ENCODE measurements at places on chromosomes 5 and 9.
A peak's percentile ranks its signal among the peaks of the same experiment; 100 is the strongest.

DNA sequence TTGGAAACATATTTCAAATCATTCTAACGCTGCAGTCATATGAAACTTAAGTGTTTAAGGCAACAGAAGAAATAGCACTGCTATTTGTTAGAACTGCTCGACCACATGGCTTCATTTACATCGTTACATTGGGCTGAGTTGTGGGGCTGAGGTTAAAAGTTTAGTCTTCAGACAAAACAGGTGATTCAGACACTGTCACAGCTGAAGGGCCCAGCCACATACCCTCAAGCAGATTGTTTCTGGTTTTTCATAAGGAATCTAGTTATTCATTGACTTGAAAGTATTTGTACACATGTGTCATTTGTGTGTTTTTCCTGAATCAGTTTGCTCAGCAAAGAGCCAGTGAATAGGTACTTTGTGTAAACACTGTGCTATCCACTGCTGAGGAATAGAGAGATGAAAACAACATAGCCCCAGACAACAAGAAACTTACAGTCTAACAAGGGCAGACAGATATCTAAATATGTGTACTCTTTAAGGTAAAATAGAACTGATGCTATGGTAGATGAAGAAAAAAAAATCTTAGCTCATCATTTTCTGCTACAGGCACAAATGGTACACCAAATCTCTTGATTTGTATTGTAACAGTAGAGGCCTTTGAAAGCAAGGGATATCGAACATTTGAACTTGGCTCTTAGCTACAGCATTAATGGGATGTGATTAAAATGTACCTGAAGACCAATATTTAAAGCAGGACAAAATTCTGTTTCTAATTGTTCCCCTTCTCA is 357.6 kb upstream of the RPS23 start:
- peak; percentile 51 for DNase-seq

- no peak for DNase-seq
Observed at GRCh38 chr9:108416324-108416723, 439.5 kb downstream of the ACTL7B start.

DNA sequence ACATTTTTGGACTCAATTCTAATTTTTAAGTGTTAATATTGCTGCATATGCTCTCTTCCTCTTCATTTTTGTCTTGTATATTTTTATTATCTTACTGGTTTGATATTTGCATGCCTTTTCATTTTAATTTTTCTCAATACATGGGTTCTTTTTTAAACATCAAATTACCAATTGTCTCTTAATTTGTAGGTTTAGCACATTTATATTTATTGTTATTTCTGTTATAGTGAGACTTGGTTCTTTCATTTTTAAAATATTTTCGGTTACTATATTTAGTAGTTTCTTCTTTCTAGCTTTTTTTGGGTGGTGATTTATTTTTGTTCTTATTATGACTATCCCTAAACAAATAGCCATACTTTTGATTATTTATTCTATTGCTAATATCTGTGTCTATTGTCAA is 19.4 kb downstream of the SPINK5 start:
- DNase-seq, result no peak

DNA sequence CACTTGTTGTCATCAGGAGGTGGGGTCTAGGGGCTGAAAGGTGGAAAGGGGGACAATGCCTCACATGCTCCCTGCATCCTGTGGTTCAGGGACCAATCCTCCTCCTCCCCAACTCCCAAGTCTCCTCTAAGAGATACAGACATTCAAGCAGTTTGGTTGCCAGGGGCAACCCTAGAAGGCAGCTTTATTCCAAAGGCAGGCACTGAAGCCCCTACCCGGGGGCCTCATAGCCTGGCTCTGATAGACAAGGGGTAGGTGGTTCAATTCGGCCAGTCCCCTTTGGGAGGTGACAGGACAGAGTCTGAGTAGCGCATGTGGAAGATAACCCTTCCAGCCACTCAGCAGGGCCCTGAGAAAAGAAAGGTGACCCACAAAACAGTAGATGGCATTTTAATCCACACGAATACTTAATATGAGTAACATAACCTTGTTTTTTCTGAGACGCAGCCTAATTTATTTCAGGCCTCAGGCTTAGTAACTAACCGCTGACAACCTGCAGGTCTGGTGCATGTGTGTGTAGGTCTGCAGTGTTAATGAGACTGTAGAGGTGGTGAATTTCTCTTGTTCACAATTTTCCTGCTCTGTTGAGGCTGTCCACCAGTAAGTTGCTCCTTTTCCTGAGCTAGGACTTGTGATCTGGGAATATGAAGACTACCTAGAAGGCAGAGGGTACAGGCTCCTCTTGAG is 31.3 kb upstream of the HSPA9 start:
- no peak for DNase-seq

GRCh38 chr5:107251151-107251550 is 419.6 kb downstream of the EFNA5 start:
- no peak for DNase-seq

- no peak for DNase-seq
Observed at GRCh38 chr9:124766815-124767554, 4.1 kb downstream of the NR6A1 start.

- DNase-seq, result no peak
Observed at GRCh38 chr9:93587284-93587650, 10.9 kb downstream of the PHF2 start.

GRCh38 chr9:124831642-124832364 is 21.5 kb upstream of the WDR38 start:
- no peak for DNase-seq

DNA sequence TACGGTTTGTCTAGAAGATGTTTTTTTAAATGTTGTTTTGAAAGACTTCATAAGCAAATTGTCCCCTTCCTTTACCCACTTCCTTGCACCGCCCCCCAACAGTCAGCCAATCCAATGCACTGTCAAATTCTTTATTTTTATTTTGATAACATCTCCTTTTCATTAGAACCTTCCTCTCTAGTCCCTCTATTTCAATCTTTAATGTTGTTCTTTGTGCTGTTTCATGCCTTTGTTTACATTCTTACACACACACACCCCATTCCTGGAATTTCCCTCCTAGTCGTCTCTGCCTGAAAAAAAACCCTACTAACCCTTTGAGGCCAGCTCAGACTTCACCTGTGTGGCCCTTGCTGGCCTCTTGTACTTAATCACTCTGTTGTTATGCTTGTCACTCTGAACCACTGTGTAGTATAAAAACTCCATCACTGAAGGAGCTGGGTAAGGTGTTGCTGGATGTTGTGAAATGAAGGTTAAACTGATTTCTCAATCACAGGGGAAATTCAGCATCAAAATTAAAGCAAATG is 133.4 kb downstream of the UGCG start:
- DNase-seq, result no peak

DNA sequence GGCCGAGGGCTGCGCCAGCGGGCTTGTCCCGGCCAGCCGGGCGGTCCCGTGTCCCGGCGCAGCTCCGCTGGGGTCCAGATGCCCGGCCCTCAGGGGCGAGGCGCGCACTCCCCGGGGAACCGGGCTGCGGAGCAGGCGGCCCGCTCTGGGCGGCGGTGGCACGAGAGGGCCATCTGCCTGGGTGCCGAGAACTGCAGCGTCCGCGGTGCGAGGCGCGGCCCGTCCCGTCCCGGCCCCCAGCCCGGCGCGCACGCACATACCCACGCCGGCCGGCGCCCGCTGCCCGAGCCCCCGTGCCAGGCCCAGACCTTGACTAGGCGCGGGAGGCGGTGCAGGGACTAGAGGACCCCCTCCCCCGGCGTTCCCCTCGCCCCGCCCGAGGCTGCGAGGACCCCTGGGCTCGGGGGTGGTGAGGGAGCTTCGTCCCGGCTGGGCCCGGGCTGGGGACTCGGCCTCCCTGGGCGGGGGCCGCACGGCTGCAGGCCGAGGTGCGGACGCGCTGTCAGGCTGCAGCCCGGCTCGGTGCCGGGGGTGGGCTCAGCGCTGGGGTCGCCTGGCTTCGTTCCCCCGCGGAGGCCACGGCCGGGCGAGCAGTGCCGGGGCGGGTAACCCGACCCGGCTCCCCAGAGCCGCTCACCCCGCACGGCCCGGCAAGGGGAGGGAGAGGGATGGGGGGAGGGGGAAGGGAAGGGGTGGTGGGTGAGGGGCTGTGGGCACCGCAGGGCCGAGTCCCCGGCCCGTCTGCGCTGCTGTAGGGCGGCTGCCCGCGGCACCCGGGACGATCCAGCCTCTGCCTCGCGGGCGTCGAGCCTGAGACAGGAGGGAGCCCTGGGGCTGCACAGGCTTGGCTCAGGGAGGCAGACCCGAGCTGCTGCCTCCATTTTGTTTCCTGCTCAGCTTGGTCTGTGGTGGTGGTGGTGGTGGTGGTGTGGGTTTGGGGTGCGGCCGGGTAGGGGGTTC is 1.2 kb upstream of the NSD1 start:
- DNase-seq, result no peak

DNA sequence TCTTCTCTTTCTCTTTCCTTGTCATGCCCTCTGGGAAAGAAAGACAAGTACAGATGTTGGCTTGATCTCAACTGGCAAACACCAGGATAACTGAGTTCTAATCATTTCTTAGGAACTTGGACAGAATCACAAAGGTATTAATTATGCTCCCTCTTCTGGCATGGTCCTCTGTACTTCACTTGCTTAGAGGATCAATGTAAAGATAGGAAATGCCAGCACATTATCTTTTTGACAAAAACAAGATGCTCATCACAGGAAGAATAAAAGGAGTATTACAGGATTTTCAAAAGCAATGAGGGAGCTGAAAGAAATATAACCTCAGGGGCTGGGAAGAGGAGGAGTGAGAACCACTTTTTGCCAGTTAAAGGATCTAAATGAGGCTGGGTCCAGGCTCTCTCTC is 70.6 kb downstream of the LHFPL2 start:
- no peak for DNase-seq

- no peak for DNase-seq
Observed at GRCh38 chr5:91263898-91264297, 119.2 kb downstream of the ARRDC3 start.

GRCh38 chr5:143065185-143065965 is 295.2 kb downstream of the ARHGAP26 start:
- no peak for DNase-seq

DNA sequence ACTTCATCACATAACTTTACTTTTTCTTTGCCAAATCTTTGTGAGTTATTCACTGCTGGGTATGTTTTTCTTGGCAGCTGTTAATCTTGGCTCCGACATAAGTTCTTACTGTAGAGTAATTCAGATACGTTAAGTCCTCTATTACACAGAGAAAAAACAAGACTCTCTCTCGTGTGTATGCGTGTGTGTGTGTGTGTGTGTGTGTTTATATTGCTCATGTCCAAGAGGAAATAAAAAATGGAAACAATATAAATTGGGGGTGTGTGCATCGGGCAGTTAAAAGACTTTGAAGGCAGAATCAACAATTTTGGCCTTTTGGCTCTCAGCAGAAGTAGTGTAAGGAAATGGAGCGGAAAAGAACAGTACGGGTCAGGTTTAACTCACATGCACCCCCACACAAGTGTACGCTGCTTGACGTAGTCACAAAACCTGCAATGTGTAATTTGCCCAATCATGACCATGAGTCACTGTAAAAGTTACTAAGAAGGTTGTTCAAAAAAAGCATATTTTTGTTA is 67.2 kb upstream of the IFNE start:
- DNase-seq, result peak; percentile 98

DNA sequence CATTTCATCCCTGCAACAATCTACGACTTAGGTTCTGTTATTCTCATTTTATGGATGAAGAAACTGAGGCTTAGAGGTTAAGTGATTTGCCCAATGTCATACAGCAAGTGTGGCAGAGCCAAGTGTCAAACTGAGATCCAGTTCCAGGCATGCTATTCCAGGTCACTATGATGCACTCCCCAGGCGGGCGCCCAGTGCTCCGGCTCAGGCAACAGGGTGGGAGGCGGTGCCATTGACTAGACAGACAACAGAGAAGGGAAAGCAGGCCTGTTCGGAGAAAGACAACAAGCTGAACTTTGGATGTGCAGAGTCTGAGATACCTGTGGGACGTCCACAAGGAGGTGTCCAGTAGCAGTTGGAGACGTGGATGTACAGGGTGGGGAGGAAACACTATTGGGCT is 10.8 kb upstream of the DDX41 start:
- no peak for DNase-seq

DNA sequence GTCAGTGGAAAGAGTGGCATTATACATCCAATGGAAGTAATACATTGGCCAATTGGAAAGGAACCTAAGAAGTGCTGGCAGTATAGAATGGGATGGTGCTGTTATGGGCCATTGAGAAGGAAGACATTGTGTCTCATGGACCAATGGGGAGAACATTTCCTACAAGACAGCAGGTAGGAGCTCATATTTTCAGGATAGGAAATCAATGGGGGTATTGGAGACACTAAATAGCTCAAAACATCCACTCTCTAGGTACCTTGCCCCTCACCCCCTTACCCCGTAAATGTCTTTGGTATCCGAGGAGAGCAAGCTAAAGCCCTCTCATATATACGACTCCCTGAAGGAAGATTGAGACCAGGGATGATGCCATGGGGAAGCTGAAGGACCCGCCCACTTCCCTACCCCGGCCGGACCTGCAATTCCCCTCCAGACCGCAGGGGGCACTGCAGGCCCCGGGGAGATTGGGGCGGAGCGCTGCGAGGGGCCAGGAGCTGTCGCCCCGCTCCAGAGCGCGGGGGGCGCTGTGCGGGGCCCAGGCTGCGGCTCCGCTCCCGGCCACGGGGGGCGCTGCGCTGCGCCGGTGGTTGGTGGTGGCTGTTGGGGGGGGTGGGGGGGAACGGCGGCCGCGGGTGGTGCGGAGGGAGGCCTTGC is at the start of gene KDM3B:
Gene KDM3B (plus strand): TSS at position 615 of the 651 bp plus-strand sequence. CDS start 111 bp downstream, outside the sequence.
- DNase-seq, result no peak

DNA sequence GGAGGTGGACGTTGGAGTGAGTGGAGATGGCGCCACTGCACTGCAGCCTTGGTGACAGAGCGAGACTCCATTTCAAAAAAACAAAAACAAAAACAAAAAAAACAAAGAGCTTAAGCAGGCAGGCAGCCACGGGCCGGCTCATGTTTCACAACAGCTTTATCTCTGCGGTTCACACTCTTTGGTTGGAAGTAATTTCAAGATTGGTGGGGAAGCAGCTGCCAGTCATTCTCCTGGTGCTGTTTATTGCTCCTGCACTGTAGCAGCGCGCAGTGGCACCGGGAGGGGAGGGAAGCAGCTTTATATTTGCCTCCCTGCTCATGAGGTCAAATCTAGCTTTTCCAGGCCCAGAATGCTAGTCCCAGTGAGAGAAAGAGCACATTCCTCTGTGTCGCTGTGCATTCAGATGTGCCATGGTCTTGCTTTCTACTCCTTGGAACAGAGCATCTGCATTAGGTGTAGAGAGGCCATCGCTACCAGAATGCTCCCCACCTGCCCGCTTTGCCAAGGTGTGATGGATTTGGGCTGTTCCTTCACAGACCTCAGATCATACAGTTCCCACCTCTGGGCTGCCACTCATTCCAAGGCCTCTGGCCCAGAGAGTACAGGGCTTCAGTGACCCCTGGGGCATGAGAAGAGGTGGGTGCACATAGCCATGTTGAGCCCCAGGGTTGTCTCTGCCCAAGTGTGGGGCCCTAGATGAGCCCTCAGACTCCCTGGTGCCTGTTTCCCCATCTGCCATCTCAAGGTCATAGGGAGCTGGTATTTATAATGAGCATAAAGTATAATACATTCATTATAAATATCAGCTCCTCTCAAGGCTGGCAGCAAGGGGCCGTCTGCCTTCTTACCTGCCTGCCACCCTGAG is 270.4 kb downstream of the MED10 start:
- DNase-seq, result no peak

- DNase-seq, result no peak
Observed at GRCh38 chr5:142613271-142613671, 72.6 kb downstream of the FGF1 start.

All from AG04449 (cell line).